ENCODE measurements at places on chromosomes 5 and 9.
A peak's percentile ranks its signal among the peaks of the same experiment; 100 is the strongest.

- peak; percentile 94 for DNase-seq
Observed at GRCh38 chr5:72066705-72067107, 40.6 kb upstream of the MAP1B start.

DNA sequence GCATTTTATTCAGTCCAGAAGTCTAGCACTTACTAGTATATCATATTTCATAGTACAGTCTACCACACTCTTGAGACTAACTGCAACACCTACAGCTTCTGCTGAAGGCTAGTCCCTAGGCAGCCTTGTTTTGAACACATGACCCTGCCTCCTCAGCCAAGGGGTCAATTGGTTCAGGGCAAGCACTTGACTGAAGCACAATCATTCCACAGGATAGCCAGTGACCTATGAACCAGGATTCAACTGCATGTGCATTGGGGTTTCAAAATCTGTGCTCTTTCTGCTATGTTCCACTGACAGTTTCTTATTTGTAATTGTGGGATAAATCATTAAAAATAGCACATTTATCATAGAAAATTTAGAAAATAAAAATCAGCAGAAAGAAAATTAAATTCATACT, 186.8 kb downstream of the TMEM161B start:
- no peak for DNase-seq

- peak; percentile 85 for DNase-seq
Observed at GRCh38 chr9:20315677-20316076, 306.6 kb downstream of the MLLT3 start.

- DNase-seq, result no peak
Observed at GRCh38 chr5:142976861-142977260, 206.7 kb downstream of the ARHGAP26 start.

DNA sequence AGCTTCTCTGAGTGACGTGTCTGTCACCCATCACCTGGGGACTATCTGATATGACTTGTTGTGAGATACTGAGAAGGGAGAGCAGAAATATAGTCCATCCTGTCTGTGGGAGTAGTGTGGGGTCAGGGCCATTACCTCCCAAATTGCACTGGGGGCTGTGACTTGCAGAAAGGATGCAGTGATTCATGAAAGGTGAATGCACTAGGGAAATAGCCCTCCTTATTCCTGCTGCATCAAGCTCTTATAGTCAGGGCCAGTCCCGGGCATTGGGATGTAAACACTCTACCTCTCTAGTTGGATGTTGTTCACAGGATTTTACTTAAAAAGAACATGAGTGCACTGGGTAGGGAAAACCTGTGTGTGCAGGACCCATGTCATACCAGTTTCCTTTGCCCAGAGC, 124.8 kb downstream of the STK32A start:
- DNase-seq, result no peak

GRCh38 chr5:13207112-13207511, 737.4 kb downstream of the DNAH5 start:
- DNase-seq, result no peak

- DNase-seq, result no peak
Observed at GRCh38 chr5:124858612-124859011, 112.2 kb upstream of the ZNF608 start.

DNA sequence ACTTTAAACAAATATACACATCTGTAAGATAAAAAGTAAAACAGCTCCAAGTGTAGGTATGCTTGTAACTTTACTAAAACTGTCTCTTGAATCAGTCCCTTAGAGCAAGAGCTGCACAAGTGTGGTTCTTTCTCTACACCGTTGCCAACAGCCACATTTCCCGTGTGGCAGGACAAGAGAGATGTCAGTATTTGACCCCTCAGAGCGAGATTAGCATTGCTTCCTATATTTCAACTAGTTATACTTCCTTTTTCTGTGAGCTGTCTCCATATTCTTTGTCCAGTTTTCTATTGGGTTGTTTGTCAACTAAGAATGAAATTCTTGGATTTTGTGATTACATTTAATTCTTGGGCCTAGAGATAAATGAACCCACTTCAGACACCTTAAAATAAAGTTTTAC, 8.0 kb downstream of the PLIN2 start:
- no peak for DNase-seq

DNA sequence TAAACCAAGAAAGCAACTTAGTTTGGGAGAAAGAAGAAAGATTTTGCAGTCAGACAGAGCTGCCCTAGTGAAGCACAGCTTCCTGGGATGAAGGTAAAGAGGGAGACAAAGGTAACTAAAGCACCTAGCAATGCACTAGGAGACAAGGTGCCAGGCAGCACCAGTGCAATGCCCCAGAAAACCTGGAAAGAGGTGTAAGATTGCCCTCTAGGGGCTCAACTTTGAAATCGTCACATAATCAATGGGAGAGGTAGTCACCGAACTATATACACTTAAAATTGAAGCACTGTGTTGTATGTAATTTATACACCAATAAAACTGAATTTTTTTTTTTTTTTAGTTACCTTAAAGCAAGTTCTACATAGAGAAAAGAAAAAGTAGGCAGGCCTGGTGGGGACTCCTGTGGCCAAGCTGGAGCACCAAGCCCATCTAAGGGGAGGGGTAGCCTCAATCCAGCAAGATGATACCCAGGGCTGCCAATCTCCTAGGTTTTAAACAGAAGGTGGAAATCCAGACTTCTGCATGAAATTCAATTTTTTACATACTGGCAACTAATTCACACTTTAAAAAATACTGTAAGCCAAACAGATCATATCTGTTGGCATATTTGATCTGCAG, 48.2 kb downstream of the CDK5RAP2 start:
- DNase-seq, result peak; percentile 66

DNA sequence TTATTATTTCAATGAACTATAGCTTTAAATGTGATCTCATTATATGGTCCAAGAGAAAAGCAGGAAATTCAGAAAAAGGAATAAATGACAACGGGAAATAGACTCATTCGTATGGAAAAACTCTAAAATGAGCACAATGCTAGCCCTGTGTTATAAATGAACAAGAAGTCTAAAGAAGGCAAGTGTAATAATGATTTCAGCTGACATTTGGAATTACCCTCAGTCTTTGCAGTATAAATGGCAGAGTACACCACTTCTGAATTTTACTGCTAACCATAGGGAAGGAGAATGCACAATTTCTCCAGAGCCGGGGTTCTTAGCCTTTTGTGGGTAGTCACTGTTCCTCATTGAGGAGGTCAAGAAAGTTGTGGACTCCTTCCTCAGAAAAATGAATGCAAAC, 93.1 kb downstream of the ANKRD55 start:
- no peak for DNase-seq

- DNase-seq, result peak; percentile 50
Observed at GRCh38 chr5:83991566-83992224, 271.0 kb upstream of the HAPLN1 start.

DNA sequence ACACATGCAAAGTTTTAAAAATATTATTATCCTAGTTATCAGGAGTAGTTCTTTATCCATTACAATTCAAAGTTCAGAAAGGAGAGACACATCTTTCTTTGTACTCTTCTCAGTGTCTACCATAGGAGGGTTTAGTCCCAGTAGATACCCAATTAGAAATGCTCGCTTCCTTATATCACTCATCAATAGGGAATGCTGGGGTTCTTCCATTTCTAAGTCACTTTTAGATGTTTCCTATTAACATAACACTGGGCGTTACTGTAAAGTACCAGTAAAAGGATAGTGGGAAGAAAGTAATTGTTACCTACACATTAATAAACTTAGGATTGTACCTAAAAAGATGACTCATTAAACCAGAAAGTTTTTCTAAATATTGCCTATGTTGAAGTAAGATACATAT, 348.3 kb upstream of the CDH6 start:
- DNase-seq, result no peak

DNA sequence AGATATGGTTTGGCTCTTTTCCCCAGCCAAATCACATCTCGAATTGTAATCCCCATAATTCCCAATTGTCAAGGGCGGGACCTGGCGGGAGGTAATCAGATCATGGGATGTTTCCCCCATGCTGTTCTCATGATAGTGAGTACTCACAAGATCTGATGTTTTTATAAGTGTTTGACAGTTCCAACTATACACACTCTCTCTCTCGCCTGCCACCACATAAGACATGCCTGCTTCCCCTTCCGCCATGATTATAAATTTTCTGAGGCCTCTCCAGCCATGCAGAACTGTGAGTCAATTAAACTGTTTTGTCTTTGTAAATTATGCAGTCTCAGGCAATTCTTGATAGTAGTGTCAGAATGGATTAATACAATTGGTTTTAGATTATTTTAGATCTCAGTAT, 475.7 kb upstream of the CYLC2 start:
- DNase-seq, result no peak

GRCh38 chr5:79069488-79070349, at the start of the genes BHMT2 and DMGDH:
BHMT2 (plus strand) TSS chr5:79069767; CDS start chr5:79069783, 16 bp downstream.
DMGDH (minus strand) TSS chr5:79069674; CDS start chr5:79069620, 54 bp downstream.
- peak; percentile 55 for DNase-seq

- DNase-seq, result no peak
Observed at GRCh38 chr5:143874312-143874711, 62.4 kb downstream of the HMHB1 start.

- no peak for DNase-seq
Observed at GRCh38 chr5:8355981-8356380, 487.0 kb downstream of the MTRR start.

DNA sequence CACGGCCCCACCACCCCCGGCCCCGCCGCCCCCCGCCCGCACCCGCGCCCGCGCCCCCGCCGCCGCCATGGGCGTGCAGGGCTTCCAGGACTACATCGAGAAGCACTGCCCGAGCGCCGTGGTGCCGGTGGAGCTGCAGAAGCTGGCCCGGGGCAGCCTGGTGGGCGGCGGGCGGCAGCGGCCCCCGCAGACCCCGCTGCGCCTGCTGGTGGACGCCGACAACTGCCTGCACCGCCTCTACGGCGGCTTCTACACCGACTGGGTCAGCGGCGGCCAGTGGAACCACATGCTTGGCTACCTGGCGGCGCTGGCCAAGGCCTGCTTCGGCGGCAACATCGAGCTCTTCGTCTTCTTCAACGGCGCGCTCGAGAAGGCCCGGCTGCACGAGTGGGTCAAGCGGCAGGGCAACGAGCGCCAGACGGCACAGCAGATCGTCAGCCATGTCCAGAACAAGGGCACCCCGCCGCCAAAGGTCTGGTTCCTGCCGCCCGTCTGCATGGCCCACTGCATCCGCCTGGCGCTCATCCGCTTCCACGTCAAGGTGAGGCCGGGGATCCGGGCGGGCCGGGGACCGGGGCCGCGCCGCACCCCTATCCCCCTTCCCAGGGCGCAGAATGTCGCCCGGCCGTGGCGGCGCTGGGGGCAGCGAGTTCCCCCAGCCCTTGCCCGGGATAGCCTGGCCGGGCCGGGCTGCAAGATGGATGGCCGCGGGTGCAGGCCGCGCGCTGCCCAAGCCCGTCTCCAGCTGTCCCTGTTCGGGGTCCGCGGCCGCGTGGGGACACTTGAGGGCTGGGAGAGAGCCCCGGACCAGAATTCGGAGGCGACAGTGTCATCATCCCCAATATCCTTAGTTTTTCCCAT, 594 bp downstream of the FAM120A start:
- peak; percentile 58 for DNase-seq

DNA sequence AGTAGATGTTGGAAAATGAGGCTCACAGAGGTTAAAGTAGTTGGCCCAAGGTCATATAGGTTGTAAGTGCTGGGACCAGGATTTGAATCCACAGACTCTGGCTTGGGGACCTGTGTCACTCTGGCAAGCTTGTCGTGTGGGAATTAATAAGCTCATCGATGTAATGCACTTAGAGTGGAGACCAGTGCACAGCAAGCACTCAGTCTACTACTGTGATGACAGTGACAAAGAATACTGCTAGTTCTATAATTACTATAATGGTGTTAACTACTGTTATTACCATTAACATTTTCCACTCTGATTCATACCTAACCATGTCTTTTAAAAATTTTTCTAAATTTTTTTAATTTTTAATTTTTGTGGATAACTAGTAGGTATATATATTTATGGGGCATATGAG, 12.8 kb downstream of the PAM start:
- no peak for DNase-seq

DNA sequence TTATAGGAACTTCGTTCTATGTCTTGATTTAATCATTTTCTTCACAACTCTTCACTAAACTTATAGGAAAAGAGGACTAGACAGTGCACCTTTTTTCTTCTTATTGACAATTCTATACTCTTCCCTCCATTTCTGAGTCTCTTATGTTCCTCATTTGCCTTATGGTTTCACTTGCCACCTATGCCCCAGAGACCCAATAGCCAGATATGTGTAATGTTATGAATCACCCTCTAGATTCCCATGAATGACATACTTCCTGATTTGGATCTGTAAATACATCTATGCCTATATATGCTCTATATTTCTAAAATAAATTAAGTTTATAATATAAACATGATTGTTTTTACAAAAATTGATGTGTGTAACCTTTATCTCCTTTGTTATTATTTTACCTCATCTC, 514.1 kb upstream of the MEF2C start:
- peak; percentile 34 for DNase-seq

- DNase-seq, result no peak
Observed at GRCh38 chr5:174617910-174618309, 106.5 kb upstream of the MSX2 start.

DNA sequence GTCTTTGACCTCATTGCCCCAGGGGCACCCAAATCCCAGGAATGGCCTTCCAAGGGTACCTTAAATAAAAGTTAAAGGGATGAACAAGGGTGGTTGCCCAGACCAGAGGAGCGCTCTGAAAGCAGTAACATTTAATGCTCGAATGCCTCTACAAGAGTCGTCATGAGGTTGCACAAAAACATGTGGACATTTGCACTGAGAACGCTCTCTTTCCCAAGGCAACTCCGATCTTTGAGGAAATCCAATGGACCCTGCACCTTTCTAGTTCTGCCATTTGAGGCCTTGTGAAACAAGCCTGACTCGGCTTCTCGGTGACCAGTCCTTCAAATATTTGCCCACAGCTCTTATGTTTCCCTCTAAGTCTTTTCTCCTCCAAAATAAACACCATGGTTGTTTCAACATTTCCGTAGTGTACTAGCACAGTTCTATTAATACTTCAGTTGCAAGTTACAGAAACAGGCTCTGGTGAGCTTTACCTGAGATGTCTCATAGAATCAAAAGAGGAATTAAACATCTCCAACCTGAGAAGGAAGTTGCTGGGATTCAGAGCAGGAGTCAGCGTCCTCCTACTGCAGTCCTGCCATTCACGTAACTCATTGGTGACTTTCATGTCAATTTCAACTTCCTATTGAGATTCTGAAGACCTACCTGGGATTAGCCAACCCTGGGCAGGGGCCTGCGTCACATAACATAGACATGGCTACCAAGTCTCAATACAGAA, 168.8 kb upstream of the RAI14 start:
- peak; percentile 96 for DNase-seq

- peak; percentile 52 for DNase-seq
Observed at GRCh38 chr5:65329266-65329665, 152.5 kb downstream of the ADAMTS6 start.

GRCh38 chr5:137995077-137995748, 37.7 kb downstream of the FAM13B start:
- peak; percentile 62 for DNase-seq

- no peak for DNase-seq
Observed at GRCh38 chr5:107313921-107314320, 356.8 kb downstream of the EFNA5 start.
